ENCODE measurements at places on chromosomes 2 and 18.
A peak's percentile ranks its signal among the peaks of the same experiment; 100 is the strongest.

- DNase-seq = peak; percentile 74
Measured at GRCh38 chr2:227238238-227239237, 74.1 kb downstream of the COL4A3 start.

- DNase-seq = no peak
Measured at GRCh38 chr2:241601841-241602240, 35.1 kb downstream of the THAP4 start.

- no peak for DNase-seq
Measured at GRCh38 chr2:86744152-86744551, 24.1 kb downstream of the RMND5A start.

- DNase-seq = no peak
Measured at GRCh38 chr2:8249141-8249540, 432.7 kb upstream of the ID2 start.

DNA sequence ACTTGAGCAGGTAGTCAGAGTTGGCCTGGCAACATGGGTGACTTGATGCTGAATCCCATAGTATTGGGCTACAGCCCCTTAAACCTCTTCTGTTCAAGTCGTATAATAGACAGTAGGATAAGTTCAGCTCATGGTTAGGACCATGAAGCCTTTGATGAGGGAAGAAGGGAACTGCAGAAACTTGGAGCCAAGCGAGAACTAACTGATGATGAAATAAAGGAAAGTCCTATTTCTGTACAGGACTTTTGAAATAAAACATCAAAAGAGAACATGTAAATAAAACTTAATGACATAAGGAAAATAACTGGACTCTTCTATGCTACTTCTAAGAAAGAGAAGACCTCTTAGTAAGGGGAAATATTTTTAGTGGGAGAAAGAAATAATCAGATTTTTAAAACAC lies 51.2 kb upstream of the UGP2 start:
- no peak for DNase-seq

DNA sequence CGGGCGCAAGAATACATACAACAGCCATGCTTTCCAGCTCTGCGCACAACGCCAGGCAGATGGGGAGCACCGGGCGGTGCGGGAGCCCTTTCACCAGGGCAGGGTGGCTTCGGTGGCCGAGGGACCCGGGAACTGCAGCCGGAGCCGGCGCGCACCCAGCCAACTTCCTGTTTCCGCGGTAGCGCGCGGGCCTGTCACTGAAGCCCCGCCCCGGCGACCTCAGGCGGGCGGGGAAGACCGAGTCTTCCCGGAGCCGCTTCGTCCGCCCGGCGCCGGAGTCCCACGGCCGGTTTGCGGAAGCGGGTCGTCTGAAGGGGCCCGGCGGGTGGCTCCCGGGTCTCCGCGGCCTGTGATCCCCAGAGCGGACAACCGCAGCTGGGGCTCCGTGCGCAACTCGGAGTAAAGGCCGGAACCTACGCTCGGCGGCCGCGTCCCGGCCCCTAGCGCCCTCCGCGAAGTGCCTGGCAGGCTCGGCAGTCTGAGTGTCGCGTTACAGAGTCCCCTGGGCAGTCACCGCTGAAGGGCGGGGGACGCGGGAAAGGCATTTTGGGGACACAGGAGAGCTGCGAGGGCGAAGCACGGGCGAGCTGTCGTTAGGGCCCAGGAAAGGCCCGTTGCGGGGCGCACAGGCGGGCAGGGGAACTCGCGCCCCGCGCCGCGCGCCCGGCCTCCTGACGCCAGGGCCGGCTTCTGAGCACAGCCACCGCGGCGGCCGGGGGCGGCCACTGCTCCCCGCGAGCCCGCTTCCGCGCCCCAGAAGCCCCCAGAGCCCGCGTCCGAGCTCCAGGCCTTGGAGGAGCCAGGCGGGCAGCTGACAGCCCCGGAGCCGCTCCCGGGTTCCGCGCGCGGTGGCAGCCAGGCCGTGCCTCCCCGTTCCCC lies at the start of gene MPPE1:
MPPE1 (minus strand) TSS at position 136 of the 879 bp plus-strand sequence. CDS start 11,053 bp downstream, outside the sequence.
- peak; percentile 91 for DNase-seq

- DNase-seq = peak; percentile 58
Measured at GRCh38 chr2:209331291-209331844, 92.5 kb upstream of the MAP2 start.

GRCh38 chr2:30910686-30911085 lies 103.4 kb upstream of the CAPN13 start:
- no peak for DNase-seq

DNA sequence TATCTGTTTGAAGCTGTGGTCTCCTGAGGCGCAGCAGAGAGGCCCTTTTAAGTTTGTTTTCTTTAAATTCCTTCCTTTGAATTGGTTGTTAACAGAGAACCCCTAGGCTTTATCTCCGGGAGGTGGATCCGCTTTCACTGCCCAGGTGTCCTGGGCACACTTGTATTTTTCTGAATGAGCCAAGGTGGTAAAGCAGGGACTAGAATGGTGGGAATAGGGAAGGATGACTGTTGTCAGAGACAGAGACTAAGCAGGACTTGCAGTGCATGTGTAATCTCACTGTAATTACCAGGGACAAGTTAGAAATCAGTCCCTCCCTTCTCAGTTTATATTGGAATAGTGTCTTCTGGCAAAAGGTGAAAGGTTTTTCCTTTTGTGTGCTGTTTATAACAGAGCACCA lies 72.8 kb downstream of the PHLPP1 start:
- no peak for DNase-seq

DNA sequence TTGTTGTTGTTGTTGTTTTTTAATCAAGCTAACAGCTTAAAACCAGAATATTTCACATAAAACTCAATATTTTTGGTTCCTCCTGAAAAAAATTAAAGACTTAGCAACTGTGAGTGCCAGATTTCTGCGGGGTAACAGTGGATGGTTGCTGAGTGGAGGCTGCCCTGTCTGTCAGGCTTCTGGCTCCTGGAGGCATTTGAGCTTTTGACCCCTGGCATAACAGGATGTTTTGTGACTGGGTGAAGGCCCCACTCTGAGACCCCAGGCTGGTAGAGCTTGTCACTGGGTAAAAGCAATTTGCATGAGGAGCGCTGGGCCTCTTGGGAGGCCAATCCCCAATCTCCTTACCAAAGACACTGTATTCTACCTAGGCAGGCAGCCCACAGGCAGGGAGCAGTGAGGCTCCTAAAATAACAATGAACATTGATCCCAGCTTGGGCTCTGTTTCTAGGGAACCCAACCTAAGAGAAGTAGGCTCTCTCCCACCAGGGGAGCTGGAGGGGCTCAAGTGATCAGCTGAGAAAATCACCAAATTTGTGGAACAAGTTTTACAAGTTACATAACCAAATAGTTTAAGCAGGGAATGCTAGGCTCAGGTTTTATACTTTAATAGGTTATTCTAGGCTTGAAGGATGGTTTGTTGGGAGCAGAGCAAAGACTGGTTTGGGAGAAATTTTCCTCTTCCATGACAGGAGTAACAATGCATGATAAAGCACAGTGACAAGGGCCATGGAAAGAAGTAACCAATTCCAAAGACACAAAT lies 5.9 kb upstream of the SPRED2 start:
- no peak for DNase-seq

GRCh38 chr2:64128943-64129391 lies 15.3 kb downstream of the PELI1 start:
- DNase-seq = no peak

- DNase-seq = no peak
Measured at GRCh38 chr2:47497843-47498460, 95.0 kb downstream of the MSH2 start.

GRCh38 chr2:41741951-41742595 lies 305.7 kb upstream of the PKDCC start:
- no peak for DNase-seq

- DNase-seq = peak; percentile 78
Measured at GRCh38 chr2:2846332-2847208, 515.5 kb upstream of the MYT1L start.

GRCh38 chr2:26298286-26298637 lies 47.7 kb upstream of the SELENOI start:
- no peak for DNase-seq

GRCh38 chr18:56804395-56804794 lies 153.2 kb downstream of the WDR7 start:
- DNase-seq = no peak

DNA sequence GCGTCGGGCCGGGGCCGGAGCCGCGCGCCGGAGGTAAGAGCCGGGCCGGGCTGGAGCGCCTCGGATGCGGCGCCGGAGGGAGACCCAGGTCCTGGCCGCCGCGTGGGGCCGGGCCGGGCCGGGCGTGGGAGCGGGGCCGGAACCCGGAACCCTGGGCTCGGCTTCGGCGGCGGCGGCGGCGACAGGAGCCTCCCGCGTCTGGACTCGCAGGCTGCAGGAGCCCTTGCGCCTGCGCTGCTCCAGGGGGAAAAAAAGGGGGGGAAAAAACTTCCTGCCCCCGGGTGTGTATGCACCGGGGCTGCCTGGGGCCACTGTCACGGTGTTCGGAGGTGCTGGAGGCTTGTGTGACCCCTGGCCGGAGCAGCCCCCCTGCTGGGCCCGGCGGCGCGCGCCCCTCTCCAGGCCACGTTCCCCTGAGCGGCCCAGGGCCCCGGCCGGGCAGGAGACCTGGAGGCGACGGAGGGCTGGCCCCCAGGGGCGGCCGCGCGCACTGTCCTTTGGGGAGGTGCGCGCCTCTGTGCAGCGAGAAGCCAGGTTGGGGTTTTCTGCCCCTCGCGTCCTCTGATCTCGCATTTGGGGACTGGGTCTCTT lies 864 bp downstream of the KLHL29 start:
- no peak for DNase-seq

DNA sequence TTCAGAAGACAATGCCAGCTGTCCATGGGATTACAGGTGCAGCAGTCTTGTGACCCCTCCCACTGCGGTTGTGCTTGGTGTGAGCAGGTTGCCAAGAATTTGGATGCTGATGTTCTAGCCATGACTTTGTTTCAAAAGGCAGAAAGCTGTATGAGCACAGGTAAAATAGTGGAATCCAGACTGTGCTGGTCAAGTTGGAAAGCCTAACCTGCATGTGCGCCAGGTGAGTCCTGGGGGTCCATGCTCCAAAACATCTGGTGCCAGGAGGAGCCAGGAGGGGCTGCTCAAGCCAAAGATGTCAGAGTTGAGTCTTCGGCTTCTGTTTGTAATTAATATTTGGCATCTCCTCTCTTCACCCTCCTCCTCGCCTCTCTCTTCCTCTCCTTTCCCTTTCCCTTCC lies 330.1 kb downstream of the MYCN start:
- no peak for DNase-seq

- DNase-seq = no peak
Measured at GRCh38 chr2:121613152-121613551, 36.1 kb downstream of the CLASP1 start.

- no peak for DNase-seq
Measured at GRCh38 chr2:6819668-6820067, 46.0 kb downstream of the CMPK2 start.

GRCh38 chr18:79792096-79792987 lies 5.4 kb upstream of the KCNG2 start:
- DNase-seq = no peak

GRCh38 chr2:119574108-119574815 lies 30.0 kb downstream of the CFAP221 start:
- no peak for DNase-seq

DNA sequence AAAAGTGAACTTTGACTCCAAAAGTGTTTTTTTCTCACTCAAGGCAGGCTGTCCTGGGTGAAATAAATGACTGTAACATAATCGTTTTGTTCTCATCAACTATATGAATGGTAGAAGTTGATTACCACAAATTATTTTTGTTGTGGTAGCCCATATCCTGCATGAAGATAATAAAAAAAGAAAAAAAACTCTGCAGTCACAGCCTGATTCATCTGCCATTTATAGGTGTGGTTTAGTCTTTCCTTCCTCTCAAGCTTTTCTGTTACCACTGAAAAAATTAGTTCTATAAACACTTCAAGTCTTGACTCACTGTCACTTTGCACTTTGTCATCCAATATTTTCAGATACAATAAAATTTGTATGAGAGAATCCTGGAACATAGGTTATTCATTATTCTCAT lies 522.0 kb downstream of the PLCL1 start:
- DNase-seq = no peak

- no peak for DNase-seq
Measured at GRCh38 chr2:10880586-10881321, 31.0 kb upstream of the KCNF1 start.

- peak; percentile 22 for DNase-seq
Measured at GRCh38 chr2:227623226-227623625, 5.9 kb downstream of the SCYGR4 start.
